ENCODE measurements at places on chromosomes 1 and 21.
A peak's percentile ranks its signal among the peaks of the same experiment; 100 is the strongest.

DNA sequence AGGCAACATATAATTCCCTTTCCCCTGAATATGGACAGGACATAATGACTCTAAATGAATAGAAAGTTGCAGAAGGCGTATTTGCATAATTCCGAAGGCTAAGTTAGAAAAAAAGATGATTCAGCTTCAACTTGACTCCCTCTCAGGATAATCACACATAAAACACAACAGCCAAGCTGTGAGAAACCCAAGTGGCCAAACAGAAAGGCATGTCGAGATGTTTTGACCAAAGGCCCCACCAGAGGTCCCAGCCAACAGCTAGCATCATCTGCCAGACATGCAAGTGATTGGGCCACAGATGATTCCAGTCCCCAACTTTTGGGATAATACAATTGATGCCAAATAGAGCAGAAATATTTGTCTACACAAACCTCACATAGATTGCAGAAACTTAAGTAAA lies 444.9 kb downstream of the LTN1 start:
- no peak for DNase-seq

DNA sequence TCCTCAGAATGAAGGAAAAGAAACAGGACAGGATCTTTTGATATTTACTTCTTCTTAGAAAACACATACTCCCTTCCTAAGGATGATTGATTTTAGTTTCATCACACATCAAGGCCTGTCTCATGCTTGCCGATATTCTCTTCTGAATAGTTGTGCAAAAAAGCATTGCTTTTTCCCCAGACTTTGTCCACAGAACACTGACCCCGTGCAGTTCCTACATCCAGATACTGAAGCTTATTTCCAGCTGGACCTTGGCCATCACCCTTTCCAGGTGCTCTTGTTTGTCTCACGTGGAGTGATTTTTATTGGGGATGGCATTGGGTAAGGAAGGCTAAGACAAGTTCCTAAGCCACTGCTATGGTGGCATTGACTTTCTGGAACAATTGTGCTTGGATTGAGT lies 197.3 kb upstream of the HOOK1 start:
- no peak for DNase-seq

DNA sequence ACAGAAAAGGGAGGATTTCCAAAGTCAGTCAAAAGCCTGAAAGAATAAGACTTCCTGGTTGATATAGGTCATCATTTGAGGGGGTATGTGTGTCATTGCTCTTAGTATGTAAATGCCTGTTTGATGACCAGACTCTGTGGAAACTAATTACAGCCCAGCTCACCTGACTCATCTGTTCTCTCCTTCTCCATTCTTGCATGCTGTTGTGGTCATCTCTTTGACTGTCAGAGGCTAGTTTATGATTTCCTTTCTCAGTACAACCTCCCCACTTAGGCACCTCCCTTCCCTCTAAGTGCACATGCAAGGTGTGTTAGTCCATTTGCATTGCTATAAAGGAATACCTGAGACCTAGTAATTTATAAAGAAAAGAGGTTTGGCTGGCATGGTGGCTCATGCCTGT lies 2.4 kb upstream of the C1orf116 start:
- no peak for DNase-seq

DNA sequence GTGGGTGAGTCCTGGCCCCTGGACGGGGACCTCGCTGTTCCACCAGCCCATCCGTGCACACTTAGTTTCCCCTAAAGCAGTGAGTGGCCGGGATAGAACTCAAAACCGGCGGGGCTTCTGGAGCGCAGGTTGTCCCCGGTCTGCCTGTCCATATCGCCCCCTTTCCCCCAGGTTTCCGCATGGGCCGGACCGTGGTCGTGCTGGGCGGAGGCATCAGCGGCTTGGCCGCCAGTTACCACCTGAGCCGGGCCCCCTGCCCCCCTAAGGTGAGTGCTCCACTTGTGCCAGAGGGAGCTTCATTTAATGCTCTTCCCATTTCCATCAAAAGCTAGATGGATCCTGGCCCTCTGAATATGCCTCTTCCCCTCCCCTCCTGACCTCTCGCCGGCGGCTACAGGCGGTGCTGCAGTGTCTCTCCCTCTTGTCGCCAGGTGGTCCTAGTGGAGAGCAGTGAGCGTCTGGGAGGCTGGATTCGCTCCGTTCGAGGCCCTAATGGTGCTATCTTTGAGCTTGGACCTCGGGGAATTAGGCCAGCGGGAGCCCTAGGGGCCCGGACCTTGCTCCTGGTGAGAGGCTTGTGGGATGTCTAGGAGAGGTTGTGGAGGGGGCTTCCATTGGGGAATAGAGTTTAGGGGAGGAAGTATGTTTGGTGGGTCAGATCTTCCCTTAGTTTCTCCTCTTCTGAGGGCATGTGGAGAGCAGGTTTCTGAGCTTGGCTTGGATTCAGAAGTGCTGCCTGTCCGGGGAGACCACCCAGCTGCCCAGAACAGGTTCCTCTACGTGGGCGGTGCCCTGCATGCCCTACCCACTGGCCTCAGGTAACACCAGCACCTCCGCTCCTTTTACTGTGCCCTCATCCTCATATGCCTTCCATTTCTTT lies 683 bp downstream of the PPOX start:
- DNase-seq: no peak

DNA sequence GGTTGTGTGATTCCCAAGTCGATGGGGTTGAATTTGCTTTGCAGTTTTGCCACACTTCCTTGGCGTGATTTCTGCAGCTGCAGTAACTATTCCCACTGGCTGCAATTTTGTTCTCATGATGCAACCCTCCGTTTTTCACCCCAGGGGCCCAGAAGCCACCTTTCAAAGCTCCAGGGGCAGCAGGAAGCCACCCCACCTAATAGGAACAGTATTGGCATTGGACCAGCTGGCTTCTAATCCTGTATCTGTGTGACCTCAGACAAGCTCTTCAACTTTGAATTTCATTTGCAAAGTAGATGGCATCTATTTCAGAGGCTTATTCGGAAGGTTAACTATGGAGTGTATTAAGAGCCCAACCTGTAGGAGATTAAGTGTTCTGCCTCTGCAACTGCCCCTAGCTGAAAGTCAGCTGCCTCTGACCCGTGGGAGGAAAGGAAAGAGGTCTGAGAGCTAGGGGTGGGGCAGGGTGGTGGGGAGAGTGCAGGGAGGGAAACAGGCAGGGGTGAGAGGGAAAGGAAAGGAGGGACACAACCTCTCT lies 12.6 kb downstream of the C1orf115 start:
- DNase-seq: no peak

- no peak for DNase-seq
These were observed 45.0 kb downstream of the ABCD3 start for GRCh38 chr1:94463056-94463764.

DNA sequence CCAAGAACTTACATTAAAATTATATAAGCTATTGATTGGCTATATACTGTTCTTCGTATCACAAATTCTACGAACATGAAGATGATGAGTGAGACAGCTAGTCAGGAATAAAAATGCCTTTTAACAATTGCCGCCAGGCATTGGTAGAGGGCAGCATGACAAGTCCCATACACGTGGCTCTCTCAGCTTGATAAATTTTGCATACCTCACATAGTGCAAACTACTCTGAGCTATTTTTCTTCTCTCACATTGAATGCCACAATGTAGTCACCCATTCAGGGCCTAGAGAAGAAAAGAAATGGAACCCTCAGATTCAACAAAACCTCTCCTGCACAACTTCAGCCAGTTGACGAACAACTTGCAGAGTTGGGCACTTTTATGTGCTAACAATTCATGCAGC lies 27.0 kb upstream of the FMO2 start:
- no peak for DNase-seq

DNA sequence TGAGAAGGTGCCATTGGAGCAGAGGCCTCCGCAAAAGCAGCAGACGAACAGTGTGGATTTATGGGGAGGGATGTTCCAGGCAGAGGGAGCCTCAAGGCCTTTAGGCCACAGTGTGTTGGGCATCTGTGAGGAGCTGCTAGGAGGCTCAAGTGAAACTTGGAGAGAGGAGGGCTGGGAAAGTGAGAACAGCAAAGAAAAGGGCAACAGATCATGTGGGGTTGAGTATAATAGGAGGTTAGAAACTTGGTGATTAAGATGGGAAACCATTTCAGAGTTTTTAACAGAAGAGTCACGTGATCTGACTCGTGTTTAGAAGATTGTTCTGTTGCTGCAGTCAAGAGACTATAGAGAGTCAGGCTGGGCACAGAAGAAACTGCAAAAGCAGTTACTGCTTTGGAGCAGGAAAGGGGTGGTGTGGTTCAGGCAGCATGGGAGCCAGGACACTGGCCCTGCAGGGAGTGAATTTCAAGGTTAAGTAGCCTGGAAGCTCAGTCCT lies 277.0 kb downstream of the DISC1 start:
- no peak for DNase-seq

DNA sequence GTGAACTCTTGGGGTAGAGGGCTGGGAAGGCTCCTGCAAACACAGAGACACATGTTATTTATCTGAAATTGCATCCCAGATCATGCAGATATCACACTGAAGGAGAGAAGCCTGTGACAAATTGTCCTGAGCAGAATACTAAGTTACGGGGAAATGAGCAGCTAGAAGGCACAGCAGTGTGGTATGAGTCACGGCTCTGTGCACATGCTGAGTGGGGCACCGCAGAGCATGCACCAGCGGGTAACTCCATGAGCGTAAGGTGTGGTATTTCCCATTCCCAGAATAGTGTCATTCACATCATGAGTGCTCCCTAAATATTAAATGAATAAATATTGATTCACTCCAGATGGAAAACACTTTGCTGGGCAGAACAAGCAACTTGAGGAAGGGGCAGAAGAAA lies 21.3 kb upstream of the FCRL2 start:
- no peak for DNase-seq

DNA sequence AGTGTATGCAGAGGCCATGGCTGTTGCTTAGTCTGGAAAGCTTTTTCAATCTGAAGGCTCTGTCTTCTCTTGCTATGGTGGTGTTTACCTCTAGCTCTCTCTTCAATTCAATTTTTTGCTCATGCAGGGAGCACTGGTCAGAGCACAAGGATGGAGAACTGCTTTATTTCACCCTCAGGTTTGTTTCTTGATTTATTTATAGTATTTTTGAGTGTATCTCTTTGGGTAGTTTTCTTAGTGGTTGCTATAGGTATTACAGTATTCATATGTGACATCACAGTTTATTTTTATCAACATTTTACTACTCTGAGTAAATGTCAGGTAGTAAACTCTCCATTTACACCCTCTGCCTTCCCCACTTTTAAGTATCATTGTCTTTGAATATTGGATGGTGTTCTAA lies 147.9 kb downstream of the RASAL2 start:
- no peak for DNase-seq

- DNase-seq: no peak
These were observed 21.7 kb upstream of the FAAH start for GRCh38 chr1:46372431-46372830.

DNA sequence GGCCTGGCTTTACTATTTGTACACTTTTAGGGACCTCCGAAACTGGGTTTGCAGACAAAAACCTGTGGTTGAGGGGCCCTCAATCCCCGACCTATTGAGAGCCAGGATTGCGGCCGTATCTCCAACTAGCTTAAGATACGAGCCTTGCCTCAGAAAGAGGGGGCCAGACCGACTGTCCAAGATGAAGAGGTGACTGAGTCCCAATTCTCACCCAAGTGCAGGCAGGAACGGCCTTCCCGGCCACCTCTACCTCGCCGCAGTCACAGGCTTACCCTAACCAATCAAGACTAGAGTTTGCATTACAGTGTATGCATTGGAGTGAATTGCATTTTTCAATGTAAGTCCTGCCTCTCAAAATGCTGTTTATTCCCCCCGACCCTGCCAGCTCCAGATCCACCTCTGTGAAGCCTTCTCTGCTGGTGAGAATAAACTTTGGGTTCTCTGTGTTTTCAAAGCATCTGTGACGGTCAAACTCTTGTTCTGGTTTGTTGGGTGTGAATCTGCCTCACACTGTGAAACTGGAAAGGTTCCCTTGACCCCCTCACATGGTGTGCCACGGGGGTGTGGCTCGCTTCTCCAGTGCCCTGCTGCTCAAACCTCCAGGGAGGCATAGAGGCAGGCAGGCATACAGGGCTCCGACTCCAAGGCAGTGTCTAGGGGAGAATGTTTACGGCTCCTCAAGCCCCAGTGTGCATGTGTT lies 62.2 kb upstream of the WLS start:
- no peak for DNase-seq

DNA sequence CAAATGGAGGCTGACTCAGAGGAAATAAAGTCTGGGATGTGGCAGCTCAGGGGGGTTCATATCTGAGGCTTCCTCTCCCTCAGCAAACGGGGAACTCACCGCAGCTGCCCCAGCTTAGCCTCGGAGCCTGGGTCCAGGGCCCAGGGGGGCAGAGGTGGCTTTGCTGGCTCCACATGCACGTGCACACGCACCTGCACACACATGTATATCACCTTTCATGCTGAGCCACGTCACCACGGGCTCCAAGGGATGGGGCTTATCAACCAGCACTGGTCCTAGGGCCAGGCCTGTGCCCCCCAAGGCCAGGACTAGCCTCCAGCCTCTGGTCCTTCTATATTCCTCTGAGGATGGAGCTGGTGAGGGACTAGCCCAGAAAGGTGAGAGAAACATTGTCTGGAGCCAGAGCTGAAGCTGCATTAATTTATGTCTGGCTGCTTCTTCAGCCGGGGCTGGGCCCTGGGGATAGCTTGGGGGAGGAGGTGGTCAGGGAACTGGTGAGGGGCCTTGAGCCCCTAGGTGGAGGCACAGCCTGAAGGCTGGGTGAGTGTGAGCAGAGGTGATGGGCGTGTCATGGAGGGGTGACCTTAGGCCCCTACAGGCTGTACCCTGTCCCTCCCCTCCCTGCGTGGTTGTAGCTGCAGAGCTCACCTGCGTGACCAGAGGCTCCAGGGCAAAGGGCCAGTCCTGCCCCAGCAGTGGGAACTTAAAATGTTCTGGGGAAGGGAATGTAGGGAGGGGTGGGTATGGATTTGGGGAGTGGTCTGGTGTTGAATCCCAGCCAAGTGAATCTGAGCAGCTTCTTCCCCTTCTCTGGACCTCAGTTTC lies 520.8 kb downstream of the PTPRU start:
- DNase-seq: peak; percentile 49

DNA sequence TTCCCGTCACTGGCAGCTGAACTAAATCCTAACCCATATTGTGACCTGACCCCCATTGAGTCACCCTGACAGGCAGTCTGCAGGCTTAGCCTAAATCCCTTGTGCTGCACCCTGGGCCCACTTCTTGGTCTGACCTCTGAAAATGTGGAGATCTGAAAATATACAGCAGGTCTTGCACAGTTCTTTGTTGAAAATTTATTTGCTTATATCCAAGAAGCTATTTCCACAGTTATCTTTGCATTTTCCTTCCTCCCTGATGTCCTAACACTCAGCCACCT lies 87.1 kb downstream of the BCAR3 start:
- no peak for DNase-seq

GRCh38 chr1:85584923-85585322 lies 4.4 kb downstream of the CCN1 start:
- no peak for DNase-seq

- no peak for DNase-seq
These were observed 22.4 kb upstream of the ZBTB18 start for GRCh38 chr1:244028701-244029100.

Data from vagina (tissue), 2 donors.